ENCODE measurements at places on chromosomes 12 and 14.

- peak; percentile 38 for DNase-seq
Measured at GRCh38 chr12:78249578-78249977, 418.9 kb downstream of the NAV3 start.

- peak; percentile 83 for DNase-seq
Measured at GRCh38 chr12:49347311-49348193, 864 bp downstream of the DNAJC22 start.

DNA sequence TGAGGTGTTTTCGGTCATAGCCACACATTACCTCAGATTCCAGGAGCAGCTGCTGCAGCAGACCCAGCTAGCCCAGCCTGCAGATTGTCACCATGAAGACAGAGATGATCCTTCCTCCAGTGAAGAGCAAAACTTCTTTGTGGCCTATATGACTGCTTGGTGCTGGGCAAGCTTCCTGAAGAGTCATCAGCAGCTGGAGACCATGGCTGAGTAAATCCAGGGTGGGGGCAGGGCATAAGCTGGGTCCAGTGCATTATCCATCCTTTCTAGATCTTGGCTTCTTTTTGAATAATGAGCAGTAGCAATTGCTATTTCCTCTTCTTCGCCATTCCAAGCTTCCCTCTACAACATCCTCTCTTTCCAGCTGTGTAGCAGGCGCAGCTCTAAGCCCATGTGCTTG lies 373.1 kb upstream of the DDHD1 start:
- no peak for DNase-seq

GRCh38 chr12:6834873-6835272 lies 5.9 kb upstream of the GNB3 start:
- DNase-seq, result peak; percentile 49

DNA sequence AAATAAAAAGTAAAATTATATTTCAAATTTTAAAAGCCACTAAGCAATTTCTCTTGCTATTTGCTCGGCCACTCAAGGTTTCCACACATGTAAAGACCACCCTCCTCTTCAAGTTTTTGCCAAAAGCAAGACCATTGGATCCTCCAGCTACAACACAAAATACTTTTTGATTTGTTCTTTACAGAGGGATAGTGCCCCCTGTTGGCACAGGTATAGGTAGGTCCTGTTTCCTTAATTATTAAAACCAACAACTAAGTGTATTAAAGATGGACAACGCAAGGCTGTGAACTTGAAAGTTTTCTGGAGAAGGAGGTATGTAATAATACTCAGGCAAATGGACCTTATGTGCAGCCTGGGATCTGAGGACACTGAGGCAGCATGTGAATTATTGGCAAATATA lies 23.8 kb downstream of the ATP6V1D start:
- DNase-seq, result peak; percentile 36

DNA sequence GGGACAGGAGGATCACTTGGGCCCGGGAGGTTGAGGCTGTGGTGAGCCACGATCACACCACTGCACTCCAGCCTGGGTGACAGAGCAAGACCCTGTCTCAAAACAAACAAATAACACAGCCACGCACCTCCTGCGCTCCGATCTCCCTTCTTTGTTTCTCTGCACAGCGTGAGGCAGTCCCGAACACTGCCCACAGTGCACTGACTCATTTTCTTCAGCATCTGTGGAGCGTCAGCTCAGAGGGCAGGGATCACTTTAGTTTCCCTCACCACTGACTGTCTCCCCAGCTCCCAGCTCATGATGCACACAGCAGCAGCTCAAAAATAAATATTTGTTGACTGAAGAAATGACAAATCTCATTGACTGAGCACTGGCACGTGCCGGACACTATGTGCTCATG lies 883 bp upstream of the MYL2 start:
- no peak for DNase-seq

GRCh38 chr12:47554046-47554653 lies 151.7 kb downstream of the RPAP3 start:
- DNase-seq, result no peak

- DNase-seq, result no peak
Measured at GRCh38 chr14:89245802-89246201, 171.2 kb downstream of the FOXN3 start.

- DNase-seq, result no peak
Measured at GRCh38 chr12:8953773-8954402, 4.4 kb upstream of the M6PR start.

DNA sequence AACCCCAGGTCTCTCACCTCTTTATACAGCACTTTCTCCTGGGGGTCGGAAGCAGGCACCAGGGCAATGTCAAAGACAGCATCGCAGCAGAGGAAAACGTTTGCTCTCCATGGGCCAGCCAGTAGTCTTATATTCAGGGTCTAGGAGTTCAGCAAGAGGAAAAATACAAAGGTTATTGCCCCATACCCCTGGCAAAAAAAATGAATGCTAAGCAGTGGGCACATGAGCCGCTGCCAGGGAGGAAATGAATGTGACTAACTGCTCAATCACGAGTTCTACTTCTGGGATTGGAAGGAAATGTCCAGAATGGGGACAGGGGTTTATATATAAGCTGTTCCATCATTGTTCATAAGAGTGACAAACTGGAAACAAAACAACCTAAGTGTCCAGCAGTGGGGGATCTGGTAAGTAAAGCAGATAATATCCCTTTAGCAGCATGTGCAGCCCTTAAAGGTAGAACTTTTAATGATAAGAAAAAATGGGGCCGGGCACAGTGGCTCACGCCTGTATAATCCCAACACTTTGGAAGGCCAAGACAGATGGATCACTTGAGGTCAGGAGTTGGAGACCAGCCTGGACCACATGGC lies 53.8 kb downstream of the PHETA1 start:
- no peak for DNase-seq

DNA sequence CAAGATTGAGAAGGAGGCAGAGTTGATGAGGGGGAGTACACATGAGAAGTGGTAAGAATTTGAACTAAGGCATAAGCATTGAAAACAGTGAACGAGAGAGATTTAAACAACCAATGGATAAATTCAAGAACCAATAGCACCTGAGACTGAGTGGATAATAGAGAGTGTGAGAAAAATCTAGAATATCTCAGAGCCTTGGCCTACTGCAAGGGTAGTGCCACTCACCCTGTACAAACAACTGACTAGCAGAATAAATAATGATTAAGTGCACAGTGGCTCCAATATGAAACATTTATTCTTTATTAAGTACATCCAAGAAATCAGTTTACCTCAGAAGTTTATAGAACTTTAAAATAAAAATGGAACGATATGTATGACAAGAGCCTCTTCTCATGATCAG lies 54.4 kb downstream of the CAPS2 start:
- no peak for DNase-seq

- DNase-seq, result peak; percentile 10
Measured at GRCh38 chr14:34693228-34693939, 21.0 kb downstream of the CFL2 start.

- DNase-seq, result no peak
Measured at GRCh38 chr12:114687802-114688201, 3.8 kb upstream of the TBX3 start.

- DNase-seq, result no peak
Measured at GRCh38 chr12:5163661-5164060, 120.0 kb downstream of the KCNA5 start.

DNA sequence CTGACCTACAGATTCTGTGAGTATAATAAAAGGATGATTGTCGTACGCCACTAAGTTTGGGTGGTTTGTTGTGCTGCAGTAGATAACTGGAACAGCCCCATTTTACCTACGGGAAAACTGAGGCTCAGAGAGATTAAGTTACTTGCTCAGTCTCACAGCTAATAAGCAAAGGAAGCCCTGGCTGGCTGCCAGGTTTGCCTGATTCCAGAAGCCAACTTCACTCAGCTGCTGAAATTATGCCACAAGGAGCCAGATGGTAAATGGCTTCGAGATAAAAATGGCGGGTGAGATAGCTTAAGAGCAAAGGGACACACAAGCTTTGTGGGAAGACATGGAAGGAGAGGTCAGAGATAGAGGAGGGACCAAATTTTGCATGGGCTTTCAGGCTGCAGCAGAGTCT lies 191.5 kb upstream of the NOS1 start:
- DNase-seq, result peak; percentile 74

DNA sequence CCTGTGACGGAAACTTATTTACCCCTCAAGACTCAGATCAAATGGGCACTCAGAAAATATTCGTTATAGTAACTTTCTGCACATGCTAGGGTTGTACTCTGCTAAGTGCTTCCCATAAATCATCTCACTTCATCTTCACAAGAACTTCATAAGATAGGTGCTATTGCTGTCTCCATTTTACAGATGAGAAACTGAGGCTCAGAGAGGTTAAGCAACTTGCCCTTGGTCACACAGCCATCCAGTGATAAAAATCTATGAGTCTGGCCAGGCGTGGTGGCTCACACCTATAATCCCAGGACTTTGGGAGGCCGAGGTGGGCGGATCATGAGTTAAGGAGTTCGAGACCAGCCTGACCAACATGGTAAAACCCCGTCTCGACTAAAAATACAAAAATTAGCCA lies 33.2 kb upstream of the LHX5 start:
- DNase-seq, result no peak

DNA sequence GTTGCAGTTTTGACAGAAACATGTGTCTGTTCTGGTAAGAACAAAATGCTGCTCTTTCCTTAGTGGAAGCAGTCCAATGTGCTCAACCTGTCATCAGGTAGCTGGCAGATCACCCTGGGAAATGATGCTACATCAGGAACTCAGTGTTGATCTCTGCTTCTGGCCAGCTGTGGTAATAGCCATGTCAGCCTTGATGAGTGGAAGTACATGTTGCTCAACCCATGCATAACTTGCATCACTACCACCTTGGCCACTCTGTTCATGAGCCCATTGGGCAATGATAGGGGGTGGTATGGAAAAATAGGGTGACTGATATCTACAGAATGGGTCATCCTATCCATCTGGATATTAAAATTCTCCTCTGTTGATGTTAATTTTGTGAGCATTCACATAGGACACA lies 411.0 kb downstream of the C12orf50 start:
- no peak for DNase-seq

DNA sequence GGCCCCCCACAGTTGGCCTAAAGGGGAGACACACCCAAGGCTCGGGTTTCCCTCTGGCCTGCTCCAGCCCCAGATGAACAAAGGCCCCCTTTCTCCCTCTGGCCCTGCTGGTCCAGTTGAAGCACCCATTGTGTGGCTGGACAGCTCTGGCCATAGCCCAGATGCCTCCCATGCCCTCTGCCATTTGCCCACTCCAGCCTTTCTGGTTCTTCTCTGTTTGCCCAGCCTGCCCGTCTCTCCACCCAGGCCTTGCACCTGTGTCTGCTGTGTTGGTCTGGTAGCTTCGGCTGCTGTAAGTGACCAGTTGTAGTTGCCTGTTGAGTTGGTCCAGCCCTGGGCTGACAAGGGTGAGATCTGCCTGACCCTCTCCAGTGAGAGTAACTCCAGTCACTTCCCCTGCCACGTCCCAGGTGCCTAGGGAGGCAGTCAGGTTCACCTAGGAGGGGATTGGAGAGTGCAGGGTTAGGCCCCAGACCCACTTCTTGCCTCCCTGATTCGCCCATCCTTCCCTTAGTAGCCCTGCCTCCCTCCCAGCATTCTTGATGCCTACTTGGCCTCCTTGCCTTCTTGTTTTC lies 3.0 kb downstream of the B4GALNT1 start:
- DNase-seq, result no peak

DNA sequence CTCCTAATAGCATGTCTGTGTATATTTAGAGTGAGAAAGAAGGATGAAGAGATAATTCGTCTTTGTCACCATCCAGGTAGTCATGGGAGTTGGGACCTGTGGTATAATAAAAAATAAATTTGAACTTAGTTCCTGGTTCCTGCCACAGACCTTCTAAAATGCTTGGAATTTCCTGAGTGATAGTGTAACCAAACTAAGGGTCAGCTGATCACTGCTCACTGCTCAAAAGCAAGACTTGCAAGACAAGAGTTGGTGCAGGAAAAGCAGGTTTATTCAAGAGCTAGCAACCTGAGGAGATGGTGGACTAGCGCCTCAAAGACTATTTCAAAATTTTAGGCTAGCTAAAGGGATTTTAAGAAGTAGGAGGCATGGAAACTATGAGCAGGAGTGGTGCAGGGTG lies 19.1 kb downstream of the ANG start:
- DNase-seq, result no peak

DNA sequence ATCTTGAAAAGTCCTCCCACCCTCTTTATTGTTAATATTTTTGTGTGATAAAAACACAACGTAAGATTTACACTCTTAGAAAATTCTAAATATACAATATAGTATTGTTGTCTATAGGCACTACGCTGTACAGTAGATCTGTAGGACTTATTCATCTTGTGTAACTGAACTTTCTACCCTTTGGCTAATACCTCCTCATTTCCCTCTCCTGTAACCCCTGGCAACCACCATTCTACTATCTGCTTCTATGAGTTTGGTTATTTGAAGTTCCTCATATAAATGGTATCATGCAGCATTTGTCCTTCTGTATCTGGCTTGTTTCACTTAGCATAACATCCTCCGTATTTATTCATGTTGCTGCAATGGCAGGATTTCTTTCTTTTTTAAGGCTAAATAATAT lies 5.2 kb upstream of the CLEC9A start:
- no peak for DNase-seq

- DNase-seq, result no peak
Measured at GRCh38 chr14:70856851-70857495, 47.7 kb upstream of the MAP3K9 start.

DNA sequence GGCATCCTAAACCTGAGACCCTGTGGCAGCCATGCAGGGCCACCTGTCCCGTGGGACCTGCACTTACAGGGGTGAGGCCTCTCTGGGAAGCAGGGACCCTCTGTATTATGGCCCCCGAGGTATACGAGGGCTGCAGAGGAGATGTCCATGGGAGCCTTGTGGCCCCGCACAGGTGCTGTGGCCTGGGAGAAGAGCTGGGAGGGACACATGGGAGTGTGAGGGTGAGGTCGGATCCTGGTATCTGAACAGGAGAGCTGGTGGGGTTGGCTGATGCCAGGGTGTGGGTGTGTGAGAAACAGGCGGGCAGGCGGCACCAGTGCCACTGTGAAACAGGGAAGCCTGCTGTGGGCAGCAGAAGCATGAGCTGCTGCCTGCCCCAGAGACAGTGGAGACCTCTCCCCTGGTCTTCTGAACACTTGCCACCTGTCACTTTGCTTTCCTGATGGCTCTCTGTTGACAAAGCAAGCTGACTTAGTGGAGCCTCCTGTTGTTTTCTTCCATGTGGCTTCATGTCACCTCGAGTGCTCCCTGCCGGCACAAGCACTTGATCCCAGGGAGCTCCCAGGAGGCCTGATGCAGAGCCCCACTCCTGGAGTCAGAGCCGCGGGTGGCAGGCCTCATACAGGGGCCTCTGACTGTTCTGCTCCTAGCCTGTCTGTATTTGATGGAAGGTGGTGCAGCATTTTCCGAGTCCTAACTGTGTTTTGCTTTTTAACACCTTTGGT lies 19.8 kb upstream of the AMN start:
- DNase-seq, result peak; percentile 44
